Fibroblast of villous mesenchyme (primary cell): ENCODE measurements at places on chromosomes 3 and 15. TPM values are rescaled to one million over a fixed set of nuclear protein-coding genes. Genes with fewer than 3 reads are reported as not detected.

GRCh38 chr3:195197765-195198425, 73.1 kb downstream of the XXYLT1 start:
- peak; percentile 48 for DNase-seq

- DNase-seq: no peak
Measured at GRCh38 chr3:5348229-5348902, 160.9 kb downstream of the EDEM1 start.

- DNase-seq: peak; percentile 51
Measured at GRCh38 chr3:188316021-188316722, 162.2 kb downstream of the LPP start.

- DNase-seq: no peak
Measured at GRCh38 chr3:17122758-17123157, 238.0 kb downstream of the PLCL2 start.

DNA sequence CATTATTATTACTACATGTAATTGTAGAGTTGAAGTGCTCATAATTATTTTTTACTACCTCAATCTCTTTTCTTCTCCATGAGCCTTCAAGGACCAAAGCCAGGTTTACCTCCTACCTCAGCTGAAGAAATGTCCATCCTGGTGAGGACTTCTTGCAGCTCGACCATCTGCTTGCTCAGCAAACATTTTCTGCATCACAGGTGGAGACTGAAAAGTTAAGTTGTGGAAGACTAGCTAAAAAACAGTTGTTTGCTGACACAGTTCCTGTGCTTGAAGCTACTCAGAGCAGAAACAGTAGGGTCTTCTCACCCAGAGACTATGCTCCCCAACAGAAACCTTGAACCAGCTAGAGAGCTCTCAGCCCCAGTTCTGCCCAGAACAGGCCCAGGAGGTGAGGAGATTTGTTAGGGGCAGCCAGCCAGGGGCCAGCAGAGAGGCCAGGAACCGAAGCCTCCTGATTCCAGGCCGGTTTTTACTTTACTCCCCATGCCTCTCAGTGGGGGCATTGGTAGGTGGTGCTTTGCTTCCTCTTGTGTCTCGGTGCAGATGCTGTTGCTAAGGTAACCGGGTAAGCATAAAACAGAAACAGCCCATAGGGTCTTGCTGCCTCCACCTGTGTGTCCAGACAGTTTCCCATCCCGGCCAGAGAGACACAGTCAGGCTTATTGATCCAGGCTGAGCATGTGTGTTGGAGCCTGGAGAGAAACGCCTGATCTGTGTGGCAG, 54.9 kb downstream of the CCNL1 start:
- no peak for DNase-seq

The ALPK3 gene
- total RNA-seq: 0.86 and 1.3 TPM in 2 replicates
